ENCODE measurements at places on chromosomes 5 and 9.
A peak's percentile ranks its signal among the peaks of the same experiment; 100 is the strongest.

- peaks cover 6% of the 10 kb centered on the region for H3K4me1 ChIP-seq
- no peak for DNase-seq
- no peaks in the 10 kb centered on the region for H3K27me3 ChIP-seq
Observed at GRCh38 chr5:138354387-138354786, 1.9 kb downstream of the KDM3B start.

- peak overlapping the region; percentile 9 for H3K4me3 ChIP-seq
- H3K36me3 ChIP-seq, result no peaks in the 10 kb centered on the region
- H3K4me1 ChIP-seq, result no peaks in the 10 kb centered on the region
- no peaks in the 10 kb centered on the region for H3K27me3 ChIP-seq
- peak; percentile 86 for DNase-seq
- peak overlapping the region; percentile 76 for H3K27ac ChIP-seq
Observed at GRCh38 chr9:128921881-128922763, 1.3 kb downstream of the PHYHD1 start.

DNA sequence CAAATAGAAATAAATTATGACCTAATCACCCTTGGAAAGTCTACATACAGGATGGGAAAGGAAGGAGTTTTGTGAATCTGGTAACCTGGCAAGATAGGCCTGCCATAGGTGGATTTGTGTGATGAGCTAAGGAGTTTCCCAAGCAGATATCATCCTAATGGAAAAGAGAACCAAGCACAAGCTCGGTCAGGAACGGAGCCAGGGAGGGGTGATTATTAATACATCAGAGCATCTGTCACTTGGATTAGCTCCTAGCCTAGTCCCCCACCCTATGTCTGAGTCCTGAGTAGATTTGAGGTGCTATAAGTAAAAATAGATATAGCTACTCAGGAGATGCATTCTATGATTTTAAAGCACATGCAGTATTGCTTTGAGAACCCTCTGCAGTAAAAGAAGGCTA is 57.3 kb upstream of the SMARCA2 start:
- no peaks in the 10 kb centered on the region for H3K4me1 ChIP-seq
- H3K27ac ChIP-seq, result no peak overlapping the region
- no peak overlapping the region for H3K4me3 ChIP-seq
- no peaks in the 10 kb centered on the region for H3K27me3 ChIP-seq
- H3K36me3 ChIP-seq, result no peaks in the 10 kb centered on the region

- H3K4me1 ChIP-seq, result peaks cover 4% of the 10 kb centered on the region
- no peak for DNase-seq
- H3K36me3 ChIP-seq, result no peaks in the 10 kb centered on the region
- no peak overlapping the region for H3K4me3 ChIP-seq
- H3K27ac ChIP-seq, result no peak overlapping the region
Observed at GRCh38 chr5:123807177-123807945, 295.4 kb downstream of the CSNK1G3 start.

DNA sequence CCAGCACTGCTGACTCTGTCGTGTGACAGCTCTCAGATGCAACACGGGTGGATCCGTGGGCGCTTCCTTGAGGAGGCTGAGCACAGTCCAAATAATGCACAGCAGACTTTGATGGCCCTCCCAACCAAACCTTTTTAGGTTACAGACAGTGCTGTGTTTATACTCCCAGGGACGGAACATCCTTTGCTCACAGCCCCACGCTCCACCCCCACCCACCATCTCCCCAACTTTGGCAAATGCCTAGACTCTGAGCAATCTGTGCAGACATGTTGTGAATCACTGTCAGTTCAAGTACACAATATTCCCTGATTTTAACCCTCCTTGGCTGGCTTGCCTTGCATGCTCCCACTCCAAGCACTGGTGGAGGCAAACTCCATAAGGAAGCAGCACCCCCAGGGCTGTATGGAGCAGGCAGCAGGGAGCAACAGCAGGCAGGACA is 324.6 kb downstream of the MLLT3 start:
- DNase-seq, result no peak
- no peaks in the 10 kb centered on the region for H3K4me1 ChIP-seq
- H3K27ac ChIP-seq, result no peak overlapping the region

DNA sequence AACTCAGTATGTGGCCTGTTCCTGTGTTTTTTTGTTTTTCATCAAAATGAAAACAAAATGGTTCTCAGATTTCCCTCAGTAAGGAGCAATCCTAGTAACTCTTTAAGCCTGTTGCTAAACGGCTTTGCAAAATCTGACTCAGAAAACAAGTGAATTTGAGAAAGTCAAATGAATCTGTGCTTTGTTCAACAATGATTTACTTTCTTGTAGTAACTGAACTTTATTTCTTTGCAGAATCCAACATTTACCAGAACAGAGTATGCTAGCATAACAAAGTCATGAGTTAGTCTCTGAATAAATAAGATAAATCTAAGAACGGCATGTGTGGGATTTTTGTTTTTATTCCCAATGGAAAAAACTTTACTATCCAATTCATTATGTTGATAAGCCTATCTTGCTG is 93.8 kb downstream of the OXCT1 start:
- no peaks in the 10 kb centered on the region for H3K36me3 ChIP-seq
- H3K27ac ChIP-seq, result no peak overlapping the region
- H3K4me3 ChIP-seq, result peak overlapping the region; percentile 14
- H3K27me3 ChIP-seq, result no peaks in the 10 kb centered on the region

DNA sequence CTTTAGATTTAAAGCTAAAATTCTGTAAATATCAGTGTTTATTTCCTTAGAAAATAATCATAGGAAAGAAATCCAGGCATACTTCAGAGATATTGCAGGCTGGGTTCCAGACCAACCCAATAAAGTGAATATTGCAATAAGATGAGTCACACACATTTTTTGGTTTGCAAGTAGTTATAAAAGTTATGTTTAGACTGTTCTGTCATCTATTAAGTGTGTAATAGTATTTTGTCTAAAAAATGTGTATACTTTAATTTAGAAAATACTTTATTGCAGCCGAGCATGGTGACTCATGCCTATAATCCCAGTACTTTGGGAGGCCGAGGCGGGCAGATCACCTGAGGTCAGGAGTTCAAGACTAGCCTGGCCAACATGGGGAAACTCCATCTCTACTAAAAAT is 6.9 kb upstream of the RIC1 start:
- no peak overlapping the region for H3K27ac ChIP-seq

DNA sequence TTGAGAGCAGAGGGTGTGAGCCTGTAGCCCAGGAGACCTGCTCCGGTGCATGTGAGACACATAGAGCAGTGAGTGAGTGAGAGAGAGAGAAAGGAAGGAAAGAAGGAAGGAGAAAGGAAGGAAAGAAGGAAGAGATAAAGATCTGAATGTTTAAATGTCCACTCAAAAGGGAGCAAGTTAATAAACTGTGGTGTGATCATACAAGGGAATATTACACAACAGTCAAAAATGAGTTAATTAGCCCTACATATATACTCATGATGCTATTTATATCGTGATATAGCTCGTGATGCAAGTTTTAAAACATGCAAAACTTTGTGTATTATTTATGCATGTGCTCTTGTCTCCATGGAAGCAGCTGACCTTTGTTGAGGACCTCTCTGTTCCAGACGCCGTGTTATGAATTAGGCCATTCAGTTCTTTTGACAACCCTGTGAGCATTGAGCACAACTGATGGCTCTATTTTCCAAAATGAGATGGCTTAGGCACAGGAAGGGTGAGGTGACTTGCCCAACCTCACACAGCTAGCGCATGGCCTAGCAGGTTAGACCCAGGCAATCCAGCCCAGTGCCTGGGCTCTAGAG is 70.6 kb downstream of the HMCN2 start:
- no peak overlapping the region for H3K27ac ChIP-seq
- no peaks in the 10 kb centered on the region for H3K4me1 ChIP-seq
- no peaks in the 10 kb centered on the region for H3K27me3 ChIP-seq
- no peak for DNase-seq

- H3K4me1 ChIP-seq, result no peaks in the 10 kb centered on the region
- H3K27me3 ChIP-seq, result no peaks in the 10 kb centered on the region
Observed at GRCh38 chr5:174118823-174119467, 73.4 kb downstream of the NSG2 start.

DNA sequence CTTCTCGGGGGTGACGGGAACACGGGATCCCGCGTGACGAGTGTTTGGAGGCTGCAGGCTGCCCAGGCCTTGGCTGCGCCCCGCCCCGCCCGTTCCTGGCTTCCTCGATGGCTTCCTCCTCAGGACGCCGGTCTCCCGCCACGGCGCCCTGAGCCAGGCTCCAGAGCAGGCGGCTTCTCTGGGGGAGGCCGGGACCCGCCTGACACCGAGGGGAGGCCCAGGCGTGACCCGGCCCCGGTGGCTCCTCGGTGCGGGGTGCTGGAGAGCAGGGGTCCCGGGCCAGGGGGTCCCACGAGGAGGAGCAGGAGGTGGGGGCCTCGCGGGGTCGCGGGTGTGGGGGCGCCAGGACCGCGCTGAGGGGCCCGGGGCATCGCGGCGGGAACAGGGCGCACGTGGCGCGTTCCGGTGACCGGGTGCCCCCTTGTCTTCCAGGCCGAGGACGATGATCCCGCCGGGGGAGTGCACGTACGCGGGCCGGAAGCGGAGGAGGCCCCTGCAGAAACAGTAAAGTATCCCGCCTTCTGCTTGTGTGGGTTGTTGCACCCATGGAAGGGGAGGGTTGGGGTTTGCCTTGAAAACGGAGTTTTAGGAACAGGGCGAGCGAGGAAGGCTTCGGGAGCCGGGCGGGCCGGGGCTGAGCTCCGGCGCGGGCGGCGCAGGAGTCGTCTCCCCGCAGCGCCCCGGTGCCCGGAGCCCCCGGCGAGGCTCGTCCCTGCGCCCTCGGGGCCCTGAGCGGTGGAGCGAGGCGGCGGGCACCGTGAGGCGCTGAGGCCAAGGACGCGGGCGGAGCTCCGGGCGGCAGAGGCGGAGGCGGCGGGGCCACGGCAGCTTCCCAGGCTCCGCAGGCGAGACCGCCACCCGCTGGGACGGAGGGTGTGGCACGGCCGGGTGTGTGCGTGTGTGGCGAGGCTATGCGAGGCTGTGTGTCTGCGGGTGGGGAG is 22.2 kb downstream of the AHRR start:
- no peak overlapping the region for H3K27ac ChIP-seq
- H3K27me3 ChIP-seq, result no peaks in the 10 kb centered on the region
- H3K4me3 ChIP-seq, result no peak overlapping the region
- H3K36me3 ChIP-seq, result no peaks in the 10 kb centered on the region

GRCh38 chr9:90107726-90108655 is 503.2 kb downstream of the GADD45G start:
- no peak for DNase-seq

DNA sequence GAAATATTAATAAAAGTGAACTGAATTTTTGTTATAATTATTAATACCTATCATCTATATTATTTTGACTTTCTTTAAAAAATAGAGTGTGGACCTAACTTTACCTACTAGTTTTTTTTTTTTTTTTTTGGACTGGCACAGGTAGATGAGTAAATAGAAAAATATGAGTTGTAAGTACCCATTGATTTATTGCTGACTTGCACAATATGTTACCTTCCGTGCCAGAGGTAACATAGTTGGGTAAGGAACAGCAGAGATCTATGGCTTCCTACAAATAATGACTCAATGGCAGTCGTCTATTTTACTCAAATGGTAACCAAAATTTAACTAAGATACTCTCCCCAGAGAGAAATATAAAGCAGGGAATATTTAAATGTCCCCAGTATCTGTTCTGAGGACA is 1212.8 kb downstream of the PTPRD start:
- no peaks in the 10 kb centered on the region for H3K36me3 ChIP-seq
- H3K27me3 ChIP-seq, result no peaks in the 10 kb centered on the region
- no peaks in the 10 kb centered on the region for H3K4me1 ChIP-seq
- no peak for DNase-seq
- no peak overlapping the region for H3K27ac ChIP-seq
- H3K4me3 ChIP-seq, result no peak overlapping the region

DNA sequence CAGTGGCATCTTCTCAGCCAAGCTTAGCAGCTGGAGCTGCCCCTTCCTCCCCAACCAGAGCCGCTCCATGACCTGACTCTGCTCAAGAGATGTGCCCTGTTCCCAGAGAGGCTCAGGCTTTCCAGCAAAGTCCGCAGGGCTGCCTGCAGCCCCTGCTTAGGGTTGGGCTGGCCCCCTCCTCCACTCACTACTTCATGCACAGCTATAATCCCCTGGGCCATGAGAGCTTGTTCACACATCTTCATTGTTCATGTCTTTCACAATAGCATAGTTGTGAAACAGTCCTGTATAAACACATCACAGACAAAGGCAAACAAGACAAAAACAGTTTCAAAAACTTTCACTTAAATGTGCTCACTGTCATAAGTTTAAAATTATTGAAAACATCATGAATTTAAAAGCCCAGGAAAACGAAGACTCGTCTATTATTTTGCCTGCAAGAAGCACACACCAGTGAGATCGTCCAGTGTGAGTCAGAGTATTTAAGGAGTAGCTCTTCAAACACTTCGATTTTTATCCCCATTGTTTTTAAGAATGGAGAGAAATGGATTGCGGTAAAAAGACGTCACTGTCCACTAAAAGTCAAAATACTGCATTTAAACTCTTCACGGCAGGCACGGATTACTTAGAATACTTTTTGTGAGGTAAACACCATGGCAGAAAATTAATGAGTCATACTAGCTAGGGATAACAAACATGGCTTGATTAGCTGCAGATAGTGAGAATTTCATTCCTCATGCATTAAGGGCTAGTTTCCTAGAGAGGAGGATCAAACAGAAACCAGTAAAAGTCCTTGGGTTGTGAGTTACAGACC is 40.7 kb upstream of the S1PR3 start:
- H3K36me3 ChIP-seq, result no peaks in the 10 kb centered on the region
- H3K27ac ChIP-seq, result no peak overlapping the region
- H3K27me3 ChIP-seq, result no peaks in the 10 kb centered on the region
- DNase-seq, result no peak
- no peak overlapping the region for H3K4me3 ChIP-seq

DNA sequence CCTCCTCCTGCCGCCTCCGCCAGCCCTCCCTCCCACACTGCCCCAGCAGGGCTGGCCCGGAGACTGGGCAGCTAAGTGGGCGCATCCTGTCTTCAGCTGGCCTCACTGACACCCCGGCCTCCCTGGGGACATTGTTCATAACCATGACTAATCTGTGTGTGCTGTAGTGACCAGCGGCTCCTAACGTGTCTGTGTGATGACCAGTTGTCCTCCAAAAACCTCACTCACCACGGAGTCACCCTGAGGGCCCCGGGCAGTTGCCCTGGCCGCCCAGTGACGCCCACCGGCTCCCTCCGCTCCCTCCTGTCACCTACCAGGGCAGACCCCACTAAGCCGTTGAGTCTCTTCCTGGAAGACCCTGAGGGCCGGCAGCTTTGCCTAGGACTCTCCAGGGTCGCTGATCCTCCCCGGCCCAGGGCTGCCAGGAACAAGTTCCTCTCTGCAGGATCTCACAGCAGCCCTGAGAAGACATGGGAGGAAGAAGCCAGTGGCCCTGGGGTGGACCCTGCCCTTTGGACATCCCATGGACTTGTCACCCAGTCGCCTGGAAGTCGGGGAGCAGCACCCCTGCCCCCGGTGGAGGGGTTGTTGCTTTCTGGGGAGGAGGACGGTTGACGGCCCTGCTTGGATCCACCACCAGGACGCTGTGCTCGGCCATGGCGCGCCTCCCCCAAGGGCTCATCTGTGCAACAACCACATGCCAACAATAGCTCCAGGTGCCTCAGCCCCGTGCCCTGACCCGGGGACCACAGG is 110.2 kb upstream of the LMX1B start:
- H3K4me3 ChIP-seq, result no peak overlapping the region
- no peak overlapping the region for H3K27ac ChIP-seq
- H3K27me3 ChIP-seq, result no peaks in the 10 kb centered on the region
- no peaks in the 10 kb centered on the region for H3K36me3 ChIP-seq
- DNase-seq, result peak; percentile 55
- H3K4me1 ChIP-seq, result no peaks in the 10 kb centered on the region

- no peak for DNase-seq
- H3K27ac ChIP-seq, result no peak overlapping the region
- peak overlapping the region; percentile 69 for H3K4me3 ChIP-seq
- H3K36me3 ChIP-seq, result no peaks in the 10 kb centered on the region
Observed at GRCh38 chr9:125889476-125890419, 142.6 kb downstream of the PBX3 start.

Measured in aorta (tissue), 5 donors.